ENCODE measurements at places on chromosomes 5 and 9. TPM values are rescaled to one million over a fixed set of nuclear protein-coding genes. Genes with fewer than 3 reads are reported as not detected.

GRCh38 chr5:159777049-159777660, 139.1 kb upstream of the ADRA1B start:
- no peak for DNase-seq

- DNase-seq: no peak
Observed at GRCh38 chr5:107669096-107670031, 1.4 kb downstream of the EFNA5 start.

GRCh38 chr9:34592895-34593601, 3.5 kb upstream of the CNTFR start:
- DNase-seq: no peak

- DNase-seq: no peak
Observed at GRCh38 chr5:134453016-134453415, 41.3 kb upstream of the CDKN2AIPNL start.

GRCh38 chr5:93278896-93279295, 302.1 kb downstream of the NR2F1-AS1 start:
- no peak for DNase-seq

DNA sequence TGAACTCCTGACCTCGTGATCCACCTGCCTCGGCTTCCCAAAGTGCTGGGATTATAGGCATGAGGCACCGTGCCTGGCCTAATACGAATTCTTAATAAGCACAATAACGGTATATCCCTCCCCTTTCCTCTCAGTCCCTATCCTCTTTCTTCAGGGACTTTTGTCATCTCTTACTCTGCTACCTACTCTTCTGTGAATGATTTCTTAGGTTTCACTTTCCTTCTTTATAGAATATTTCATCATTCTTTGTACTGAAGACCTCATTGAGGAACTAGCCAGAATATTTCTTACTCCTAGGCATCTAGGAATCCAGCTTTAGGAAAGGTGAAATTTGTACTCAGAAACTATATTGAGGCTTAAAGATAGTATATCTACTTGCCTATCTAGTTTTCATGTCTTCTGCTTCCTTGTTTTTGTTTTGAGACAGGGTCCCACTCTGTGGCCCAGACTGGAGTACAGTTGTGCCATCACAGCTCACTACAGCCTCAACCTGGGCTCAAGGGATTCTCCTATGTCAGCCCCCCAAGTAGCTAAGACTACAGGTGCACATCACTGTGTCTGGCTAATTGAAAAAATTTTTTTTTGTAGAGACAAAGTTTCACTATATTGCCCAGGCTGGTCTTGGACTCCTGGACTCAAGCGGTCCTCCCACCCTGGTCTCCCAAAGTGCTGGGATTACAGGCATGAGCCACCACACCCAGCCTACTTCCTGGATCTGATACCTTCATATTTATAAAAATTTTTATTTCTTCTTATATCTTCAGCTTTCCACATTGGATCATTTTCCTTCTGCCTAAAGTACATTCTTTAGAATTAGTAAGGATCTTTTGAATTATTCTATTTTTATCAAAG, 69.7 kb downstream of the GPBP1 start:
- DNase-seq: no peak

ACOT12 gene
- 0.18 TPM for polyA plus RNA-seq

BAAT gene
- not detected for polyA plus RNA-seq
